Calu3 (cell line): ENCODE measurements at places on chromosomes 1 and 21. TPM values are rescaled to one million over a fixed set of nuclear protein-coding genes. Genes with fewer than 3 reads are reported as not detected.

DNA sequence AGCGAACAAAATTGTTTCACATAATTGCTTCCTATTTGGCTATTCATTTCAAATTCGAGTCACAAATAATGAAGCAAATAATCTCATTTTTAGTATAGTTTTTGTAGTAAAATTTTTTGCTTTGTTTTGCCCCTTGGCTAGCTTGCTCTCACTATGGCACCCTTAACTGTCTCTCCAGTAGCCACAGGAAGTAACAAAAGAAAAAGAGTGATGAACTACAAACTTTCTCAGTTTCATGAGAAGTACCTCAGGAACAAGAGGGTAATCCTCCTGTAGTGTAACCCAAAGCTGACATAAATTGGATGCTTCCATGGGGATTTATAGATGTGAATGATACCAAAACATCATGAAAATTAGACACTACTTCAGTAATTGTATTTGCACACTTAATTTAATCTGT lies 242.9 kb downstream of the BARHL2 start:
- DNase-seq, result no peak

GRCh38 chr21:33089395-33090119 lies 19.6 kb downstream of the OLIG1 start:
- no peak for DNase-seq

DNA sequence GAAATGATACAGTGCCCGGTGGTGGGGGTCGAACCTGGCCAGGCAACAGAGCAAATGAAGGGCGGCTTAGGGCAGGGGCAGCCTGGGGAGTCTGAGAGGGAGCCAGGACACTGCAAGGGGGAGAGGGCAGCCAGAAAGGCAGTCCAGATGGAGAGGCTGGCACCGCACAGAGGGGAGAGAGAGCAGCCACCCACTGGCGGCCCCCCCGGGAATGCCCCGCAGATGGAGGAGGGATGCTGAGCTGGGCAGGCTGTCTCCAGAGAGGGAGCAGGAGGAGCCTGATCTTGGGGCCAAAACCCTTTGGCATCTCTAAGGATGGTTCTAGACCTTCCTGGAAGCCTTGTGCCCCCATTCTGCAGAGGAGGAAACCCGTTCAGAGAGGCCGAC lies 112.3 kb downstream of the LACTBL1 start:
- no peak for DNase-seq

DNA sequence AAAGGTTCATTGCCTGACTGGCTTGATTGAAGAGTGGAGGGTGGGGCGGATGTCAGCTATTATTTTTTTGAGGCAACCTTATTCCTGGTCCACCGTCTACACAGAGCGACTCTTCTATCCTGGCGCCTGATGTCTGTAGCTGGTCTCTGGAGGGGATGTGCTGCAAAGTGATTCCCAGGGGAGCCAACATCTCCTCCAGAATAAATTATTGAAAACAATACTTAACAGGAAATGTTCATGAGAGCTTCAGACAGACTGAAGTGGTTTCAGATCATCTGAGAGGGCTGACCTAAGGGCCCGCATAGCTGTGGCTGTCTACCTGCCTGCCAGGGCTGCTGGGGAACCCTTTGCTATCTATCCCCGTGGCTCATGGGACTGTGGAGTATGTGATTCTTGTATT lies 66.7 kb downstream of the TEX35 start:
- no peak for DNase-seq

The C8B gene
- total RNA-seq, result not detected in 2 replicates
